Suppressor macrophage treated with lipopolysaccharide for 1 hour (primary cell): ENCODE measurements at places on chromosomes 2 and 18.
A peak's percentile ranks its signal among the peaks of the same experiment; 100 is the strongest.

- no peak for DNase-seq
Measured at GRCh38 chr18:44597797-44598196, 82.9 kb upstream of the SETBP1 start.

- no peak for DNase-seq
Measured at GRCh38 chr18:673317-673716, 15.9 kb downstream of the TYMS start.

- DNase-seq = no peak
Measured at GRCh38 chr2:53127061-53127650, 640.4 kb upstream of the CHAC2 start.

GRCh38 chr2:85674417-85674816, 6.4 kb upstream of the SFTPB start:
- DNase-seq = peak; percentile 66

DNA sequence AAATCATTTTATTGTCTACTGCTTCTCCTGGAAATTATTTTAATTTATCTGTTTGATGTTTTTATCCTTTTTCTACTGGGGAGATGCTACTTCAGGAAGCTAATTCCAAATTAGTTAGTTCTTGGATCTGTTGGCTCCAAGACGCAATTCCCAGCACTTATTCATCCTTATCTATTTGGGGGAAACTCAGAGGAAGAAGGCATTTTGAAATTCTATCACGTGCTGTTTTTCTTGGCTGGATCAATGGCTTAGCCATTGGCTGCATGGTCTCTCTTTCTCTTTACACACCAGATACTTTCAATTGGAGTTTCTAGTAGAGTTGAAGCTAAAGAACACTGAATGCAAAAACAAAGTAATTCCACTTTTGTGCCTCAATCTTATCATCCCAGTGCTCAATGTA, 98.3 kb downstream of the RAPGEF4 start:
- DNase-seq = no peak

GRCh38 chr18:51490860-51491259, 293.4 kb upstream of the MEX3C start:
- DNase-seq = no peak

GRCh38 chr2:234705108-234705507, 208.2 kb upstream of the ARL4C start:
- peak; percentile 3 for DNase-seq

DNA sequence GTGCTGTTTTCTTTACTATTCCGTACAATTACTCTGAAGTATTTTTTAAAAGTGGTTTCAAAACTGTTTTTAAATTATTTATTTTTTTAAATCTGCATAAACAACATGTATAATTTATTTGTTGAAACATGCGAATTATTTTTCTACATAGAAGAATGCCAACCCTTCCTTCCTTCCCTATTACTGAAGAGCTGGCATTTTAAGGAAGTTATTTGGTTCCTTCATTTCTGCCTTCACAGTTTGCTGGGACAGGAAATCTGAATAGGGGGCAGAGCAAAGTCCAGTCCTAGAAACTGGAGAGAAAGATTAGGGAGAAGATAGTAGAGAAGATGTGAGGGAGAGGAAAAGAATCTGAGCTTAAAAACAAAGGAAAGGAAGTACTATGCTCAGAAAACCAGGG, 146.7 kb upstream of the ACVR2A start:
- peak; percentile 40 for DNase-seq

- peak; percentile 21 for DNase-seq
Measured at GRCh38 chr2:120272763-120273481, 20.3 kb downstream of the RALB start.
